ENCODE measurements at places on chromosomes 7 and 10.
A peak's percentile ranks its signal among the peaks of the same experiment; 100 is the strongest.

DNA sequence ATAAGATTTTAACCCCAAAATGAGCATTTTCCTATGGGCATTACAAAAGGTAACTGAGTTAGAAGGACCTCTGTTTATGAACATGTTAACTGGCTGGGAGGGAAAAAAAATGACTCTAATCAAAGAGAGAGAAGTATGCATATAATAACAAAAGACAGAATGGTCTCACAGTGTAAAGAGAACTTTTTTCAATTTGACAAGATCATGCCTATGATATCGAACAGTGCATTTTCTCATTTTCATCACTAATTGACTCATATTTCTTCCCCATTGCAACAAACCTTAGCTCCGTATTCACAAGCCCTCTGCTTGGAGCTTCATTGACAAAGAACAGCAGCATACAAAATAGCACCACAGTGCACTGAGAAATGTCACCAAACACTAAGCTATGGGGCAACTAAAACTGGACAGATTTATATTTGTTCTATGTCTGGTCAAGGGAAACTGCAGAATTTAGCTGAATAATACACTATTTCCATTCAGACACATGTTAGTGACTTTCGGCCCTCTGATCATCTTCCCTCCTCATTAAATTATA is 45.6 kb downstream of the SMURF1 start:
- no peak for DNase-seq

- no peak for DNase-seq
Measured at GRCh38 chr7:151851145-151851751, 25.7 kb downstream of the PRKAG2 start.

DNA sequence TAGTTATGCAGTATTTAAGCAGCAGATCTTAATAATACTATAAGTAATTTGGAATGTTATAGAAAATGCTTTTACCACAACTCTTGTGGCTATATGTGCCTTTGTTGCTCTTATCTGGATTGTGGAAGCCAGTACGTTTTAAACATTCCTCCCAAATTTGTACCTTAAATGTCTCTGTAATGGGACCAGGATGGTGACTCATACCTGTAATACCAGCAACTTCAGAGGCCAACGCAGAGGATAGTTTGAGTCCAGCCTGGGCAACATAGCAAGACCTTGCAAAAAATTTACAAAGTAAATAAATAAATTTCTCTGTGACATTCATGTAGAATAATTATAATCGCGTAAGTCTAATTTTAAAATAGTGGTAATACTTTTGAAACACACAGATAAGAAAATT is 283.1 kb downstream of the POM121L12 start:
- no peak for DNase-seq

DNA sequence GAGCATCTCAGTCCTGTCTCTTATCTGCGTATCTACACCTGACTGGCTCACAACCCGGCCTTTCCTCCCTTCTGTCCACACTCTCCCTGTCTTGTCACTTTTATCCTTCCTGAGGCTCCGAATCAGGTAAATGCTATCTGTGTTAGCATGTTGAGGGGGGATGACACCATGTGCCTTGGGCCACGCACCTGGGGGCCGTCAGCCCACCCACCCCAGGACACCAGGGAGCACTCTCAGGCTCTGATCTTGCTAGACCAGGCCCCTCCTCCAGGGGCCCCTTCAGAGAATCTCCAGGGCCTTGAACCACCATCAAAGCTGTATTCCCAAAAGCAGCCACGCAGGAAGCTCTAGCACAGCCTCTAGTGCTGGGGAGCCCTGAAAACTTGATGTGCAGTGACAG is 278.7 kb upstream of the SHH start:
- DNase-seq, result no peak

DNA sequence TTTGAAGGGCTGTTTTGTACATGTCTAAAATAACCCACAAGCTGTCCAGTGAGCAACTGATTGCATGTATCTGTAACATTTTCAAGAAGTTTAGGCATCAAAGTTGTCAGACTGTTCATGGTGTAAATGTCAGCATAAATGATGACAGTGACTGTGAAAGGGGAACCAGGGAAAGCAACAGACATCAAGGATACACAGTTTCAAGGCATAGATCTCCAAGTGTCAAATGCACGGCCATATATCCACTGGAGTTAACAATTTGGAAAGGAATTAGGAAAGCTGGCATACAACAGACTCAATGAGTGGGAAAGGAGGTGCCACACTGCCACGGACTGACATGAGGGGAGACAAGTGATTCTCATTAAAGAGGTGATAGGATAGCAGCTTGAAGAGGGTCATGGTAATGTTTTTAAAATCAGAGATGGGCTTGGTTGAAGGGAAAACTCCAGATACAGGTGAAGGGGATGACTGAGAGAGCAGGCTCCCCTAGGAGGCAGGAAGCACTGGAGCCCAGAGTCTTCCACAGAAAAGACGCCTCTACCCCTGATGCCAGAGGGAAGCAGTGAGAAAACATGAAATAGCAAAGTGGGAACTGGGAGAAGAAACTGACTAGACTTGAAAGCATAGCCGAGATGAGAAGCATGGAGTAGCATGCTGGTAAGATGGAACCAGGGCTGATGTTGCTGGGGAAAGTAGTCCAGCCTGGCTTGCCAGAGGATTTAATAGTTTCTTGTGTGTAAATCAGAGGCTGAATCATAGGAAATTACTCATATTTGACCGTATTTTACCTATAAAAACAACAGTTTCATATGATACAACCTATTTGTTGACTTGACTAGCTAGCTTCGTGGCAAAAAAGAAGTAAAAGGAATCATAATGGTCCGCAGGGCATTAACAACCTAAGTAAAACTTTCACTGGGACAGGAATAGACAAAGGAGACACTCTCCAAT is 18.6 kb downstream of the NSMCE4A start:
- DNase-seq, result no peak

DNA sequence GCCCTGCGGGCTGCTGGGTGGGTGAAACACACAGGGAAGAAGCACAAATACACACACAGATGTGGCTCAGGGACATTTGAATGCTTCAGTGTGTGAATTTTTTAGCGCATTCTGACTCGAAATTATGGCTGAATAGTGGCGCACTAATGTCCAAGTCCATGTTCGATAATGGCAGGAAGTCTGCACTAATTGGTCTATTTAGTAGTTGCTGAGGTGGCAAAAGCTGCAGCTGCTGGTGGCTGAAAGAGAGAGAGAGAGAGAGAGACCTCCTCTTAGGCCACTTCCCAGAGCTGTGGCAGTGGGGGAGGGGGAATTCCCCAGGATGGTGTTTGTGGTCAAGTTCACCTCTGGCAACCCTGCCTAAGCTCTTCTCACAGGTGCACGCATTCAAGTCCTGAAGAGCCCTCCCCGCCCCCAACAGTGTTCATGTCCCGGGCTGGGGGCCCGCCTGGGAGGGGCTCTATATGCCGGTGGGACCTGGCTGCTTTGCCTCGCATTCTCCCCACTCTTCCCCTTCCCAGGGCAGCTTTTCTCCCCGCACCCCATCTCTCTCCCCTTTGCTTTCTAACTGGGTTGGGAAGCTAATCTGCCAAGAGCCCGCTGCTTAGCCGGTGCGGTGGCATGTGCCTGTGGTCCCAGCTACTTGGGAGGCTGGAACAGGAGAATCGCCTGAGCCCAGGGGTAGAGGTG is 6.0 kb upstream of the MNX1 start:
- peak; percentile 6 for DNase-seq

DNA sequence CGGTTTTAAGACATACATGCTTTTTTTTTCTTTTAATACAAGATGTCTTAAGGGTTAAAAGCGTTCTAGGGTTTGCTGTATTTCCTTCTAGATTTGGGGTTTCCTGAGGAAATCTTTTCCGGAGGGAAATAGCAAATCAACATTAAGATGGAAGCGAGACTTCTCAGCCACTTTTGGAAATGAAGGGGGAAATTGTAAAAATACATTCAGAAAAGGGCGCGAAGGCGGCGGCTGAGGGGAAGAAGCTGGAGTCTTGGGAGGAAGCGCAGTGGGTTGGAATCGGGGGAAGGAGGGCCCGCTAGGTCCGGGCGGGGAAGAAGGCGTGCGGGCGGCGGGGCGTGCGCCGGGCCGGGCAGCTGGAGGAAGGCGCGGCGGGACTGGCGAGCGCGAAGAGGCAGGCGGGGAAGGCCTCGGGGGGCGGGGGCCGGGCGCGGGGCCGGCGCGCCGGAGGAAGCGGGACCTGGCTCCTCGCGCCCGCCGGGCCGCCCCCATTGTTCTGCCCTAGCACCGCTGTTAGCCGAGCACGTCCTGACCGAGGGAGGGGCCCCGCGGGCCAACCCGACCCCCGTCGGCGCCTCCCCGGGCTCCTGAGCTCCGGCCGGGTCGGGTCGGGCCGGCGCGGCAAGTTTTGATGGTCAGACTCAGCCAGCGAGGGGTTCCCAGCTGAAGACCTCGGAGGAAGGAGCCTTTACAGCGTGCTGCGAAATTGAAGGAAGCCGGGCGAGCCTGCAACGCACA is 1.5 kb upstream of the SKIDA1 start:
- no peak for DNase-seq

DNA sequence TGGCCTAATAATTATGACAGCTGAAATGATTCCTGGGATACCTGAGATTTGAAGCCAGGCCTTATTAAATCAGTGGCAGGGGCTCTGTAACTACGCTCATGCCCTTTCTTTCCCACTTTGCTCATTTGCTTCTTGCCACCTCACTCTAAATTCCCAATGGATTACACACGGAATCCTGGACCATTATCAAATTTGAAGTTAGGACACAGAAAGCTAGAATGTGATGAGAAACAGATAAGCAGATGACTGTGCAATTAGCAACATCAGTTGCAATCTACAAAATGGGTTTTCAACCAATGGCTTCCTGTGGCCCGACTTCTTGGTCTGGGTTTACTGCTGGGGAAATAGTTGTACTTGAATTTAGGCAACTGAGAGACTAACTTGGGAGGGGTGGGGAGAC is 374.3 kb downstream of the INHBA start:
- DNase-seq, result no peak

DNA sequence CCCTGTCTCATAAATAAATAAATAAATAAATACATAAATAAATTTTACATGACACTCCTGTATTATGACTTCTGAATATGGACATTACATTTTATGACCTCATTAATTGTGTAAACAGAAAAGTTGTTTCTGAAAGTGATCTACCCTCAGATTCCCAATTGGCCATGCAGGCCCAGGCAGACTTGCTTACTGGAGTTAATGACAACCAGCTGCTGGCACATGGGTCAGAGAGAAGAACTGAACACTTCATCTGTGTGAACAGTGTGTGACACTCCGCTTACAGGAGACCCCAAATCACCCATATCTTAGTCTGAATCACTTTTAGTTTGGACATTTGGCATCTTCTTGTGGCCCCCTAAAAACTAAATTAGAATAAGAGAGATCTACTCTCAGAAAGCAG is 31.4 kb downstream of the PARP12 start:
- DNase-seq, result no peak

DNA sequence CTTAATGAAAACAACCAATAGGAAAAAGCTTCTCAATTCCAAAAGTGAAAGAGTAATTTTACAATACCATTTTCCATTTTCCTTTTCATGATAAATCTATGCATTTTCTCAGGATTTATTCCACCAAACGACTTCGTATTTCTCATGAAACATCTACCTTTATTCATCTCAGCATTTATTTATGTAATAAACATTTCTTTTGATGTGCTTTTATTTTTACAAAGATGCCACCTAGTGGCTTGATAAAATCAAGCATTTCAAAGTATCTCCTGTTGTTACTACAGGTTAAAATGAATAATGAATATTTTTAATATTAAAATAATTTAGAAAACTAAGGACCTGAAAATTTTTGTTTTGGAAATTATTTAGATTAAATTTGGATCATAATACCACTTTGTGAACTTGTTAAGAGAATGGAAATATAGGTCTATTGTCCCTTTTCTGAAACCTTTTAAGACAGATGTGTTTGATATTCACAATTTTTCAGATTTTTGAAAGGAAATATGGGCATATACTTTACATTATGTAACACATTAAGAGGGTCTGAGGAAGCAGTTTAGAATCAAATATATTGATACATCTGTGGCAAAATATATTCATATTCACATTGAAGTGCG is 2.7 kb upstream of the IQUB start:
- DNase-seq, result peak; percentile 35

GRCh38 chr7:30938435-30939316 is 25.1 kb upstream of the GHRHR start:
- no peak for DNase-seq

- no peak for DNase-seq
Measured at GRCh38 chr10:114635101-114635500, 23.0 kb downstream of the ABLIM1 start.

- DNase-seq, result no peak
Measured at GRCh38 chr10:63241841-63242281, 108.7 kb downstream of the NRBF2 start.

DNA sequence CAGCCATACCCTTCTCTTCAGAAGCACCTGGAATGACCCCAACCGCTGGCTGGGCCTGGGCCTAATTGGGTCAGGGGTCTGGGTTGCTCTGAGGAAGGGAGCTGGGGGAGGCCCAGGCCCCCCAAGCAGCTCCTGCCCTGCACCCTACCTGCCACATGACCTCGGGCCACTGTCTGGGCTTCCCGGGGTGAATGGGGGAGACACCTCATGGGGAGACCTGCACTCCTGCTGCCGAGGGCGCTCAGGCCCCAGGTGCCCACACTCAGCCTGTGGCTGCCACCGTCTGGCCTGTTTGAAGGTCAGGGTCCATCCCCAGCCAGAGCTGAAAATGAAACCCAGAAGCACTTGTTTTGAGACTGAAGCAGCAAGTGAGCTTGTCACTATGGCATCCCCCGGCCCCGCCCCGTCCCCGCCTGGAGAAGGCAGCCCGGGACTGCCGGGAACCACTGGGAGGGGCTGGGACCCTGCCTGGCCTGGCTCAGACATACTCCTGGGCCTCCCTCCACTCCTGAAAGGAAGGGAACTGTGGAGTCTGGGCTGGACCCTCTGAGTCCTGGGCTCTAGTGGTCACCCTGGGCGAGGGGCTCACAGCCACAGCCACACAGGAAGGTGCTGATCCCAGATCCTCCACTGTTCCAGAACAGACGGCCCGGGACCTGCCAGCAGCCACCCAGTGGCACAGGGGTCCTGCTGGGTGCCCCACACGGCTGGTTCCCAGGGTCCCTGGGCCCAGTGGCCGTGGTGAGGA is 7.4 kb upstream of the MICALL2 start:
- DNase-seq, result no peak

DNA sequence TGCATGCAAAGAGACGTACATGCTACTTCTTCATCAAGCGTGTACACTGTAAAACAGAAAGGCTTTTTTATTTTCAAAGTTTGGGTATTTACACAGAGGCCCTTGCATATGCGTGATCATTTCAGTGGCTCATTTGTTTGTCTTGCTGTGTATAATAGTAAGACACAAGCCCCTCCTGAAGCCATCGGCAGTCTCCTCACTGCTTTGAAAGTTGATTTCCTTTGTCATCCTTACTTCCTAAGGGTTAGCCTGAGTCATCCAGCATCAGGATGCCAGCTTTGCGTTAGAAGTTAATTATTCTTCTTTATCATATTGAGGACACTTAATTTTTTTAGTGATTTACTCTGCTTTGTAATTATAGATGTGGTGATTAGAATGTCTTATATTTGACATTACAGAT is 72.5 kb upstream of the CTBP2 start:
- DNase-seq, result no peak

GRCh38 chr7:112080978-112081377 is 125.2 kb downstream of the DOCK4 start:
- no peak for DNase-seq

Data from NCI-H1417 treated with DMSO at 0.1 percent for 48 hours (cell line).